ENCODE measurements at places on chromosomes 13 and 19.
A peak's percentile ranks its signal among the peaks of the same experiment; 100 is the strongest.

GRCh38 chr13:39602277-39602613 is 748 bp downstream of the LHFPL6 start:
- DNase-seq: no peak

DNA sequence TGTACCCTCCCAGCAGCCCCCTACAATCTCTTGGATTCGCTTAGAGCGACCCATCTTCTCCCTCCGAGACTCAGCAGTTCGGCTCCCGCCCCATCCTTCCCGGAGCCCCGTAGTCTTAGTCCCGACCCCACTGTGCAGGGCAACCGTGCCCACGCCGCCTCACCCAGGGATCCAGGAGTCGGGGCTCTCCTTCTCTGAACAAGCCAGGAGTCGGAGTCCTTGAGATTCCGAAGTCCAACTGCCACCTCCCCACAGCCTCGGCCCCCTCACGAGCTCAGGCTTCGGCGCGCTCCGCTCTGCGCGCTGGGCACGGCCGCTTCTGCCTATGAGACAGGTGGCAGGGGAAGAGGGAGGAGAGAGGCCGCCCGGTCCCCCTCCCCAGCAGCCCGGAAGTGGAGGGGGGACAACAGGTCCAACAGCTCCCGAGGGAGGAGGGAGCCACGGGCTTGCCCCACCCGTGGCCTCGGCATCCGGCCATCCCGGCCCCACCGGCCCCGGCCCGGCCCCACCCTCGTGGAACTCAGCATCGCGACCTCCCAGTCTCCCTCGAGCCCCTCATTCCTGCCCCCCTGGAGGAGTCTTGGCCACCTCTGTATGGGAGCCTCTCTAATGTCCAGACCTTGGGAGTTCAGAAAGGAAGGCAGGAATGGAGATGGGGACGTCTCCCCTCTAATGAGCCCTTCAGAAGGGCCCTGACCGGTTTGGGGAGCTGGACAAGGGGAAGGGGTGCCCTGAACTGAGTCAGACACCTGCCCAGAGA is at the start of gene PHLDB3:
TSS of gene PHLDB3 (minus strand) at position 321 of the 760 bp plus-strand sequence. CDS start 628 bp downstream, outside the sequence.
- peak; percentile 62 for DNase-seq

GRCh38 chr13:21463424-21463823 is 4.3 kb upstream of the ZDHHC20 start:
- DNase-seq: no peak

- no peak for DNase-seq
Observed at GRCh38 chr13:42266473-42266872, 5.5 kb upstream of the AKAP11 start.

GRCh38 chr19:6744381-6745301 is 5.2 kb downstream of the TRIP10 start:
- no peak for DNase-seq

DNA sequence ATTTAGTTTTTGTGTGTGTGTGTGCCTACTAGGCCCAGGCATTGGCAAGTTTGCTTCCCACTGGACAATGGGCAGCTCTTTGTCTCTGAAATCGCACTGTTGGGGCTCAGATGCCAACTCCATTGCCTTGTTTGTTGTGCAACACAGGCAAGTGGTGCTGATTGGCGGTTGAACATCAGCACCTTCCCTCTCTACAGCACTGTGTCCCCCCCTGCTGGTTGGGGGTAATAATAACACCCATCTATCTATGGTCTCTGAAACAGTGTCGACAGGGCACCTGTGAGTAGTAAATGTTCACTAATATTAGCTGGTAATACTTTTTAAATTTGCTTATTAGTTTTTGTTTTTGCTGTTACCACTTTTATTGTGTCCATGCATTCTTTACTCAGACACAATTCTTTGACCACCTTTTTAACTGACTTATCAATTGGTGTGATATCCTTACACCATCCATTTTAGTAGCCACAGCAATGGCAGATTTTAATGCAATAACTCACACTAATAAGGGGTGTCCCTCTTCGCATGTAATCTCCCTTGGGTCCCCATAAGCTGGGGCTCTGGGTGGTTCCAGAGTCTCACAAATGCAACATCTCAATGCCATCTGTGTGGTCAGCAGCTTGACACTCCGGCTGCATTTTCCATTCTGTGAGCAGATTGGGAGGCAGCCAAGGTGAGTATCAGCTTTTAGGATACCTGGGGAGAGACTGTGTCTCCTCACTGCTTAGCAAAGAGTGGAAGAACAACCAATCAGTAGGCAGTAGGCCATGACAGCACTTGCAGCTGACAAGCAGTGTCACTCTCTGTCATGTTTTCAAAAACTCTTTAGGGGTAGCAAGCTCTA is 47.7 kb upstream of the UQCRFS1 start:
- peak; percentile 30 for DNase-seq

DNA sequence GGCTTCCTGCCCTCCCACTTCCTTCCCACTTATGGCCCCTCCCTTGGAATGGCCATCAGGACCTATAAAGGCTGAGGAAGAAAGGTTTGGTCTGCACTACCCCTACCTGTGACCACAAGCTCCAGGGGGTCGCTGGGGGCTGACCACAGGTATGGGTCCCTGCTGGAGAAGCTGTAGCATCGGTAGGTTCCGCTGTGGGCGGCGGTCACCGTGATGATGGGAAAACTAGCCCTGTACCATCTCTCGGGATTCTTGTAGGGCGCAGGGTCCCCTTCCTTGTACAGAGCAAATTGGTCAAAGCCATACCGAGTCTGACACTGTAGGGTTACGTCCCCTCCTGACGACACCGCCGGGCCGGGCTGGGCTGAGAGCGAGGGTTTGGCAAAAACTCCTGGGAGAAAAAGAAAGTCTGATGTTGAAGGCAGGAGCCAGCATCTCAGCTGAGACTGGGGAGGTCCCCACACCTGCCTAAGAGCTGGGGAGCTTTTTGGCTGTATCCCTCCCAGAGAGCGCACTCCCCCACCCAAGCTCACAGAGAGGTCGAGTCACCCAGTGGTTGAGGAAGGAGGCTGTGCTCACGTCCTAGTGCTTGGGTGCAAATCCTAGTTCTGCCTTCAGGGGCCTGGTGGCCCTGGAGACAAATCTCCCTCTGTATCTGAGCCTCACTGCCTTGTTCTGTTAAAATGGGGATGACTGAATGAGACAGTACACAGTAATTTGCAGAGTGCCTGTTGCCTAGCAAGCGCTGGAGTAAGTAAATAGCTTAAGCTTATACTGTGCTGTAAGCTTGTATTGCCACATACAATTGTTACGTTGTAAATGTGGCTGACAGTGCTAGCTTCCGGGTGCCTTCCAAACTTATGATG is 10.4 kb downstream of the GP6 start:
- DNase-seq: no peak

DNA sequence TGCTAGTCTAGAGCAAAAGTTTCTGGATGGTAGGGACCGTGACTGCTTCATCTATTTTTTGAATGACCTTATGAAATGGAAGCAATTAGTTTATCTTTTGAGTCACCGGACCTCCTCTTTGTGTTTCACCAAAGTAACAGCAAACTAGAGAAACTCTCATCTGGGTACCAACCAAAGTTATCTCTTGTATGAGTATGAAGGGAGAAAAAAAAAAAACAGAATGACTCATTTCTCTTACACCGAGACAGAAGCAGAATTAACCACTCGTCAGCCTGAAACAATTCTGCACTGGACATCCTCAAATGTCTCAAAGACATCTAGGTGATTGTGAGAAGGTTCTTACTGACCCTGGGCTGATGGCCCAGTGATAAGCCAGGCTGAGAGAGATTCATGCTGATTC is 18.3 kb downstream of the ZNF100 start:
- DNase-seq: no peak

DNA sequence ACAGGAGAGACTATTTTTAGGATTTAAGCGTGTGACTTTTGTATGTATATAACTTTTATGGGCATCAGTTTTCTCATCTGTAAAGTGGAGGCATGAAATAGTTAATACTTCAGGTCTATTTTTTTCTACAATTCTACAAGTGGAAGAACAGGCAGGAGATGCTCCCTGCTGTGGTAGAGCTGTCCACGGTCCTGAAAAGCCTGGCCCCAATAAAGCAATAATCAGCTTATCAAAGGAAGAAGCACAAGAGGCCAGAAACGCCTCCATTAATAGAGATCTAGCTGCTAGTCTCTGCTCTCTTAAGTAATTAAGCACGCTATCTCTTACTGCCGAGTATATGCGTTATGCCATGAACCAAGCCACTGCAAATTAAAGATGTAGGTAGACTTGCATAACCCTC is 28.0 kb upstream of the WASF3 start:
- no peak for DNase-seq

Data from CD4-positive, alpha-beta T cell treated with Interleukin-10 for 1 hour (primary cell).